ENCODE measurements at places on chromosomes 6 and 20.
A peak's percentile ranks its signal among the peaks of the same experiment; 100 is the strongest.

- DNase-seq: no peak
These were observed 202.2 kb downstream of the ATXN1 start for GRCh38 chr6:16559071-16559470.

GRCh38 chr6:69933239-69933638, 66.9 kb downstream of the COL19A1 start:
- no peak for DNase-seq

DNA sequence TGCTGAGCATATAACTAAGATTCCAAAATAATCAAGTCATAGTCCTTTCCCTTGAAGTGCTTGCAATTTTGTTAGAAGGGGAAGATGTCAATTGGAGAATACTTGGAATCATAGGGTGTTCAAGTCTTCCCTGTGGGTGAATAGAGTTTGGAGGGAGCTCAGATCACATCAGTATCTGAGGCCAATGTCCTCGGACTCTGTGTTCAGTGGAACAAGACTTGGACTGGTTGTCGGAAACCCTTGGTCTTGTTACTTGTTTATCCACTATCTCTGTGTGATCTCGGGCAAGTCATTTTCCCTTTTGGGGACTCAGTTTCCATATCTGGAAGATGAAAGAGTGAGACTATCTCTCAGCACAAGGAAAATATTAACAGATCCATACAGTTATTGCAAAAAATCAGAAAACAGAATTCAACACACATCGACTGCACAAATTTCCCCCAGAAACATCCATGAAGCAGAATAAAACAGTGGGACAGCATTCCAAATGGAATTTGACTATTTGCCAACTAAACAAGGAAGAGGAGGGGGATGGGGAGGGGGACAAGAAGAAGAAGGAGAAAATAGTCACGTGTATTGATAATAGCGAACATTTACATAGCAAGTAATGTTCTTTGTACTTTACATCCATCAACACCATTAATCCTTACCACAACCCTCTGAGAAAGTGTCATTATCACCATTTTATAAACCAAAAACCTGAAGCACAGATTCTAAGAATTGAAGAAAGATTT, 3.9 kb upstream of the EDEM2 start:
- DNase-seq: no peak

DNA sequence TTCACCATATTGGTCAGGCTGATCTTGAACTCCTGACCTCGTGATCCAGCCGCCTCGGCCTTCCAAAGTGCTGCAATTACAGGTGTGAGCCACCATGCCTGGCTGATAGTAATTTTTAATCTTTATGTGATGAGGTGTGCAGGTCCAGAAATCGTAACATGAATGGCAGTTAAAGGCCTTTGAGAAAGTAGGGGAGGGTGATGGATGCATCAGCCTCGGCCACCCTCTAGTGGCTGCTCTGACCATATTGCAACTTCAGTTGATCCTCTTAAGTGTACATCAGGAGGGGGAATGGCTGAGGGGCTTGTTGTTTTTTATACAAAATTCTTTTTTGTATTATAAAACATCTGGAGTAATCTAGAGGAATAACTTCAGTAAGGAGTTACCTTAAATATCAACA, 193.0 kb downstream of the ZFAND3 start:
- DNase-seq: peak; percentile 13

- DNase-seq: peak; percentile 20
These were observed 17.9 kb upstream of the EXOC2 start for GRCh38 chr6:710601-711571.

GRCh38 chr20:52783769-52784168, 188.4 kb upstream of the TSHZ2 start:
- no peak for DNase-seq

DNA sequence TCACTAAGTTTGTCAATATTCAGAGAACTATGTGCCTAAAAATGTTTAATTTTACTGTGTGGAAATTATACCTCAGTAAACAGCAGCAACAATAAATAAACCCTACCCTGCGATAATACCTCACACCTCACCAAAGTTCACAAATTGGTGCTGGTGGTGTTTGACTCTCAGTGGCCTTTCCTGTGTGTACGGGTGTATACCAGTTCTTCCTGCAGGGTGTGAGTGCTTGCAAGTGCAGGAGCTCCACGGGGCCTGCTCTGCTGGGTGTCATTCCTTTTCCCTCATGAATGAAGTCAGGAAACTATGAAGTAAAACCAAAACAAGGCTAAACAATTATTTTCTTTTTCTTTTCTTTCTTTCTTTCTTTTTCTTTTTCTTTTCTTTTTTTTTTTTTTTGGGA, 4.1 kb upstream of the ENPP5 start:
- DNase-seq: no peak

GRCh38 chr20:50635676-50636600, 55.4 kb downstream of the RIPOR3 start:
- DNase-seq: peak; percentile 34

- DNase-seq: no peak
These were observed 142.9 kb downstream of the HIVEP2 start for GRCh38 chr6:142802124-142802523.

DNA sequence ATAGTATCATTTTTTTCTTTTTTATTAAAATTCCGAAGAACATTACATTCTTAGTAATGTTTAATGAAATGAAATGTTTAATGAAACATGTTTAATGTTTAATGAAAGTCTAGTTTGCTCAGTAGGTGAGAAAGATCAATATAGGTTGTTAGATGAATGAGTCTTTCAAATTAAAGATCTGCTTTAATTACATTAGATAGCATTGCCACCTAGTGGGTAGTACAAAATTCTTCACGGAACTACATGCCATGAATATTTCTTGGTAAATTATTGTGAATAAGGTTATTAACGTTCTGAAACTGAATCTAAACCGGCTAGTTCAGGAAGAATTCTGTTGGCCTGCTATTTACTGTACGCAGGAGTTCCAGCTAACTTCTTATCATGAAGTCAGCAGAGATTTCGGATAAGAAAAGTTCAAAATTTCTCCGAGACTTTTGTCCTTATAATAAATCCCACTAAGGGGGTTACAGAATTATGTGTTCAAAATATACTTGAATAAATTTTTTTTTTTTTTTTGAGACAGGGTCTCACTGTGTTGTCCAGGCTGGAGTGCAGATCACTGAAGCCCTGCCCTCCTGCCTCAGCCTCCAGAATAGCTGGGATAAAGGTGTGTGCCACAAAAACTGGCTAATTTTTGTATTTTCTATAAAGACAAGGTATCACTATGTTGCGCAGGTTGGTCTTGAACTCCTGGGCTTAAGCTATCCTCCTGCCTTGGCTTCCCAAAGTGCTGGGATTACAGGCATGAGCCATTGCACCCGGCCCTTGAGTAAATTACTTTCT, 7.9 kb upstream of the GMNN start:
- no peak for DNase-seq

- no peak for DNase-seq
These were observed 36.2 kb downstream of the DCDC2 start for GRCh38 chr6:24321538-24322162.

DNA sequence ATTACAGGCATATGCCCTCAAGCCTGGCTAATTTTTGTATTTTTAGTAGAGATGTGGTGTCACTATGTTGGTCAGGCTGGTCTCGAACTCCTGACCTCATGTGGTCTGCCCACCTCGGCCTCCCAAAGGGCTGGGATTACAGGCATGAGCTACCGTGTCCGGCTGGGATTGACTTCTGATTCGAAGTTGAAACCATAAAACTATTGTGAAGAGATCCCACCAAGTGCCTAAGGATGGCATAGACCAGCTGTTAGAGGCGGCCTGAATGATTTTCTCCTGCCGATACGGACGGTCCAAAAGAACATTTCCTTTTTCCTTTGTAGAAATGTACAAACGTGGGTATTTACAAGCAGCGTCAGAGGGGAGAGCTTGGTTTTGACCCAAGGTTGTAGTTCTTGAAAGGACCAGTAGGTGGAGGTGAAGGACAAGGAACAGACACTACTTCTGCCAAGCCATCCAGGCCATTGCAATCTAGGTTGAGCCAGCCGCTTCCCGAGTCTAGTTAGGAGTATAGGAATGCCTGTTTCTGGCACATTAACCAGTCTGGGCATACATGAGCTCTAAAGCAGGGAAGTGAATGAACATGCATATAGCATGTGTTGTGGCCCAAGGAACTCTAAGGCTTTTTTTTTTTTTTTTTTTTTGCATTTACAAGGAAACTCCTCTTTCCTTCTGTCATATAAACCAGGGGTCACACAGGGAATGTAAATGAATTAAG, 29.0 kb downstream of the MOCS3 start:
- peak; percentile 21 for DNase-seq

DNA sequence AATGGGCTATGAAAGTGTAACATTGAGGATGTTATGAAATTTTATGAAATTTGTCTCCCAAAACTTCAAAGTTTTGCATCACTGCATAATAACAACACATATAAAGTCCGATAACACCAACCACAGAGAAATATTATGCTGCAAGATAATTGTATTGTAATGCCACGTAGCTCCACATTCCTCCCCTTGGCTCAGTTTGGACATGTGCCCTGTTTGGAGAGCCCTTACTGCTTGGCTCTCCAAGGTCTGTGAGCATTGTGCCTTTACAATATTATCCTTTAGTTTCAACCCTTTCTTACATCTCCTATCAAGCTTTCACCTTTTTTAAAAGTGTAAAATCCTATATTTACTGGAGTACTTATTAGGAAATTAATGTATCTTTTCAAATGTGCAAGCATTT, 10.8 kb downstream of the HBS1L start:
- DNase-seq: no peak

- DNase-seq: no peak
These were observed 156.2 kb downstream of the BCAS1 start for GRCh38 chr20:53914091-53914780.

DNA sequence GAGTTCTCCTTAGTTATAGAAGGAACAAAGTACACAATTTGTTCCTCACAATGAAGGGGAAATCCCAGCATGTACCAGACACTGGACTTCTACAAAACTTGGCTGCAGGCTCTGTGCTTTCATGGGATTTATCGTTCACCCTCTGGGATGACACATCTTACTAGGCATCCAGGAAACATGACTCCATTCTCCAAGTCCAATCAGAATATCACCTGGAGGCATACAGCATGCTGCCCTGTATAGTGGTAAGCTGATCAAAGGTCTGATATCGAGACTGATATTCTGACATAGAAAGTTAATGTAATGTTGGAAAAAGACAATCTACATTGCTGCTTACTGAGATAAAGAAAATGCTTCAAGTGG, 6.7 kb downstream of the RWDD2A start:
- DNase-seq: no peak

DNA sequence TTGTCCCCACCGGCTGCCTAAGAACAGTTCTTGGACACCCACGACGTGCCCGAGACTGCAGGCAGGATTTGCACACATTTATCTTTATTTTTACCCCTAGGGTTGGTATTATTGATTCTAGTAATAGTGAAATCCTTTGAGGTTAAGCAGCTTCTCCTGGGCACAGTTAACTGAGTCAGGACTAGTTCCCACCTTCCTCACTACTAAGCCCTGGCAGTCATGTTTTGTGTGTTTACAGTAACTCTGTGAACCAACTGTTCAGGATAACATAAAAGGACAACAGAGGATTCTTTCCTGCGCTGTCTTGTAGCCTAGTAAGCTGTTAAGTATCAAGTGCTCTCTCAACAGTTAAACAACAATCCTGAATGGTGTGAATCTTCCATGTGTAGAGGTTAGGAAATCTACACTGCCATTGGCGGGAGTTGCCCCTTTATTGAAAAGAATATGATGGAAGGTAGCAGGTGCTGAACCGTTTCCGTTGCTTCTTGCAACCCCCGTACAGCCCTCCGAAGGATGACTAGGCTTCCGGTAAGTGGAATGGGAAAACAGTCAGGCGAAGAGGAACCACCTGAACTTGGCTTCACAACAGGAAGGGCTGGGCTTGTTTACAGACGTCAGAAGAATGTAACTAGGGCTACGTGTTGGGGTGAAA, 979 bp upstream of the SOD2 start:
- no peak for DNase-seq

DNA sequence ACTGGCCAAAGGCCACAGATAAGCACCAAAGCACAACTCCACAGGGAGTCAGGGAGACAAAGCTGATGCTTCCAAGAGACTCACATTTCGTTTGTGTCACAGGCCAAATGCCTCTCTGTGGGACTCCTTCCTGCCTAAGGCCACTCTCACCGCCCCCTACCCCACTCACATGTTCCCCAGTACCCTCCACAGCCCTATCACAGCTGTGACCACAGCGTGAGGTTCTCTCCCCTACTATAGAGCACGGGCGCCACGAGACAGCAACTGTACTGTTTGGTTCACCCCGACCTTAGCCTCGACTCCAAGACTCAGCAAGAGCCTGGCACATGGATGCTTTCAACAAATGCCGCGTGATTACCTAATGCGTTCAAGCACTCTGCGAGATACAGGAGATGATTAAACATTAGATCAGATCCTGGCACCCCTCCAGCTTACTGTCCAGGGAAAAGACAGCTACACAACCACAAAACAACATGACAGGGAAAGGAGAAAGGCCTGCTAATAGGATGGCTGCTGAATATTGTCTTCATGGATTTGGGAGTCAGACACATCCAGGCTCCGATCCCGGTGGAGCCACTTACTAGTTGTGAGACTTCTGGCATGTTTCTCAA, 105.5 kb downstream of the AGPAT4 start:
- DNase-seq: no peak

DNA sequence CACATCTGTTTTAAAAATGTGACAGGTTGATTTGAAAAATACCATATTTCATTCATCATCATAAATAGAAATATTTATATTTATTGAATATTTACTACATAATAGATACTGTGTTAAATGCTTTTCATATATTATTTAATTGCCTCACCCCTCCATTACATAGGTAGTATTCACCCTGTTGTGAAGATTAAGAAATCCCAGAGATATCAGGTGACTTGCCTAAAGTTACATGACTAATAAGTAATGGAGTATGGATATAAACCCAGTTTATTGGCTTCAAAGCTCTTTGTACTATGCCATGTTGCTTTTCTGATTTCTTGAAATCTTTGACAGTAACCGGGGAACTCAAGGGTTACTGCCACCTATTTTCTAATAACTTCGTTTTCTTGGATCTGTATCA, 10.1 kb upstream of the TSPYL1 start:
- no peak for DNase-seq

DNA sequence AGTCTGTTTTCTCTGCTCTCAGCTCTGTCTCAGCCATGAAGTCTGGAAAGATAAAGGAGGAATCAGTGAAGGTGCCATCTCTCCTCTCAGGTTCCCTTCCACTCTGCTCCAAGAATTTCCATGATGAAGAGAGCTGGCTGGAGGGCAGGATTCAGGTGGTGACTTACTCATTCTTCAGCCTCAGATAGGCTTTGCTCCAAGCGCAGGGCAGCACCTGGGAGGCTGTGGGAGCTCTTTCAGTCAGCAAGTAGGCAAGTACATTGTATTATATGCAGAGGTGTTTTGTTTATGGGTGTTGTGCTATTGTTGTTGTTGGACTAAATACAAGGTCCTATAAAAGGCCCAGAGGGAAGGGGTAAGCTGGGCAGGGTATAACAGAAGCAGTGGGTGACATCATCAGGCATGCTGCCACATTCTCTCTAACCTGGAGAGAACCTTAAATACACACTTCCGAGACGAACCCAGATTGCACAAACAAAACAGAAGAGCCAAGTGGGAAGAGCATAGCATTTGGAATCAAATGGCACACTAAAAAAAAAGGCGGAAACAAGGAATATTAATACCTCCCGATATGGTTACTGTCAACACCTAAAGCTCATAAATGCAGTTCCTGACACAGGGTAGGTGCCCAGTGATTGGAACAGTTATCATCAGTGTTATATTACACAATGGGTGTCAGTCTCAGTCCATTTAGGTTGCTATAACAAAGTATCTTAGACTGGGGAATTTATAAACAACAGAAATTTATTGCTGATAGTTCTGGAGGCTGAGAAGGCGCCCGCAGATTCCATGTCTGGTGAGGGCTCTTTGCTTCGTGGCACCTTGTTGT, 14.5 kb upstream of the PSMG4 start:
- DNase-seq: no peak

Measured in stimulated activated CD8-positive, alpha-beta memory T cell treated with anti-CD3 and anti-CD28 coated beads, Interleukin-4, amount 100 ng/mL, for 24 hours (primary cell).